Natural killer cell (primary cell): ENCODE measurements at places on chromosomes 16 and 17. TPM values are rescaled to one million over a fixed set of nuclear protein-coding genes. Genes with fewer than 3 reads are reported as not detected.

The RNF135 gene
- total RNA-seq = 13.5 TPM

The ITGB4 gene
- 0.68 TPM for total RNA-seq

The SDR42E2 gene
- 1.9 TPM for total RNA-seq

The PLEKHH3 gene
- total RNA-seq = 0.26 TPM

The SLC6A4 gene
- 0.43 TPM for total RNA-seq

The RNF43 gene
- total RNA-seq = 1.0 TPM

- peak; percentile 48 for DNase-seq
Measured at GRCh38 chr17:2929881-2930533, 133.4 kb downstream of the OR1D5 start.

- DNase-seq = no peak
Measured at GRCh38 chr17:16155536-16155935, 59.8 kb downstream of the NCOR1 start.

DNA sequence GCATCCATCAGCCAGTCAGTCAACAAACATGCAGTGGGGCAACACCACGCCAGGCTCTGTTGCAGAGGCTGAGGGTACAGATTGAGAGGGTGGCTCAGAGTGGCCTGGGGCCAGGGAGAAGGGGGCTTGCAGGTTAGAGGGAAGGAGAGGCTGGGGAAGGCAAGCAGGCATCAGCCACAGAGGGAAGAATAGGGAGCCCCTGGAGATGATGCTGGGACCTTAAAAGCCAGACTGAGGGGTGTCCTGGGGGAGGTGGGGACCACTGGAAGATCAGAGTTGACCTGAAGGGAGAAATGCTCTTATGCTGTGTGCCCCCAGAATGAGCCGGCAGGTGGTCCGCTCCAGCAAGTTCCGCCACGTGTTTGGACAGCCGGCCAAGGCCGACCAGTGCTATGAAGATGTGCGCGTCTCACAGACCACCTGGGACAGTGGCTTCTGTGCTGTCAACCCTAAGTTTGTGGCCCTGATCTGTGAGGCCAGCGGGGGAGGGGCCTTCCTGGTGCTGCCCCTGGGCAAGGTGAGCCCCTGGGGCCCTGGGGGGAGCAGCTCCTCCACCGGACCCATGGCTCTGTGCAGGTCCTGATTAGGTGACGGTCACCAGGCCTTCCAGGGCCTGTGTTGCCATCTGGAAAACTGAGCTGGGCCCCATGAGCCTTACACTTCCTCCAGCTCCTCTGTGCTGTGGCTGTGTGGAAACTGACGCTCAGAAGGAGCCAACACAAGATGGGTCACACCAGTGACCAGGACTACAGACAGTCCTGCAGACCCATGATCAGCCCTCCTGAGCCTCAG, 1.7 kb downstream of the CORO1A start:
- no peak for DNase-seq

- DNase-seq = no peak
Measured at GRCh38 chr16:3694051-3694450, 23.3 kb downstream of the TRAP1 start.

- peak; percentile 28 for DNase-seq
Measured at GRCh38 chr16:16033208-16033717, 83.8 kb downstream of the ABCC1 start.
